WTC11 (cell line): ENCODE measurements at places on chromosomes 7 and 10. TPM values are rescaled to one million over a fixed set of nuclear protein-coding genes. Genes with fewer than 3 reads are reported as not detected.

Gene CREB5
- 1.1 to 1.7 TPM (median 1.3 TPM) in 3 replicates for total RNA-seq

Gene FANK1
- 1.8 to 3.4 TPM (median 2.8 TPM) in 3 replicates for total RNA-seq

- DNase-seq, result no peak
- H3K36me3 ChIP-seq, result peaks cover 38% of the 10 kb centered on the region
Observed at GRCh38 chr7:30091987-30092386, 42.8 kb upstream of the MTURN start.

- H3K4me1 ChIP-seq, result peaks cover 35% of the 10 kb centered on the region
- H3K27ac ChIP-seq, result no peak overlapping the region
- no peaks in the 10 kb centered on the region for H3K27me3 ChIP-seq
Observed at GRCh38 chr10:15348579-15348978, 22.5 kb downstream of the FAM171A1 start.

DNA sequence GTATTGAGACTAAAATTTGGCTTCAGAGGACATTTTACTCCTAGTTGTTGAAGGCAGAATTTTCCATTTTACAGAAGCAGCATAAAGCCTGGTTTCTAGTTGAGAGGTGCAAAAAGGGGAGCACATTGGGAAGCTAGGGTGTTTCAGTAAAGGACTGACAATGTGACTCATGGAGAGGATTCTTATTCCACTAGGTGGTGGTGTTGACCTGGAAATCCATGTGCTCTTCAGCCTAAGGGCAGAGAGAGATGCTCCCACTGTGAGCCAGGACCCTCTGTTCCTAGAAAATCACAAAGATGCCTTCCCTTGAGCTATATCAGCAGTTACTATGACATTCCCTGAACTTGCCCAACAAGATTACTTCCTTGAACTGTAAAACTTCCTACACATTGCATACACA lies 687.8 kb downstream of the IPMK start:
- DNase-seq, result peak; percentile 36
- no peak overlapping the region for H3K27ac ChIP-seq
- peaks cover 47% of the 10 kb centered on the region for H3K36me3 ChIP-seq
- no peaks in the 10 kb centered on the region; the same call in 1 of the 2 replicates for H3K27me3 ChIP-seq
- peaks cover 3% of the 10 kb centered on the region; the same call in 1 of the 2 replicates for H3K4me1 ChIP-seq
- no peak overlapping the region for H3K4me3 ChIP-seq

- H3K4me3 ChIP-seq, result no peak overlapping the region
- no peak for DNase-seq
- peak overlapping the region; percentile 78 for H3K27ac ChIP-seq
- H3K27me3 ChIP-seq, result no peaks in the 10 kb centered on the region
Observed at GRCh38 chr7:148773334-148773733, 74.6 kb downstream of the CUL1 start.

GRCh38 chr7:106914018-106914607 lies 49.0 kb downstream of the PIK3CG start:
- no peak overlapping the region for H3K4me3 ChIP-seq
- no peak for DNase-seq
- H3K36me3 ChIP-seq, result no peaks in the 10 kb centered on the region
- H3K27ac ChIP-seq, result no peak overlapping the region
- no peaks in the 10 kb centered on the region for H3K4me1 ChIP-seq
- H3K27me3 ChIP-seq, result peaks cover under 1% of the 10 kb centered on the region; the same call in 1 of the 2 replicates

- H3K4me1 ChIP-seq, result peaks cover 24% of the 10 kb centered on the region
- H3K4me3 ChIP-seq, result no peak overlapping the region
- H3K27ac ChIP-seq, result no peak overlapping the region
Observed at GRCh38 chr7:38539477-38540081, 91.6 kb downstream of the AMPH start.
